ENCODE measurements at places on chromosomes 5 and 9.
A peak's percentile ranks its signal among the peaks of the same experiment; 100 is the strongest.

- DNase-seq: no peak
Observed at GRCh38 chr5:73865315-73865714, 239.3 kb downstream of the ARHGEF28 start.

DNA sequence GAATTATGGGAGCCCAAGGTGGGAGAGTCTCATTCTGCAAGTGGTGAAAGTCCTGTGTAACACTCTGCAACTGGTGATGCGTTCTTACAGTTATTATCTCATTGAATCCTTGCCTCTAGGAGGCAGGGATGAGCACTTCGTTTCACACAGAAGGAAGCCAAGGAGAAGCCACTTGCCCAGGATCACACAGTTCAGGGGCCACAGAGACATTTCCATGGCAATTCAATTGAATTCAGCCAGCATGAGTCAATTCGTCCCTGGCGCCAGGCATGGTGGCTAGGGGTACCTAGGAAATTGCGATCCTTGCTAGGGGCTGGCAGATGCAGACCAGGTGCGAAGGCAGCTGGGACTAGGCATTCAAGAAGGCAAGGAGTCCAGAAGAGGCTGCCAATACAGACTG lies 26.2 kb downstream of the LHX2 start:
- DNase-seq: no peak

DNA sequence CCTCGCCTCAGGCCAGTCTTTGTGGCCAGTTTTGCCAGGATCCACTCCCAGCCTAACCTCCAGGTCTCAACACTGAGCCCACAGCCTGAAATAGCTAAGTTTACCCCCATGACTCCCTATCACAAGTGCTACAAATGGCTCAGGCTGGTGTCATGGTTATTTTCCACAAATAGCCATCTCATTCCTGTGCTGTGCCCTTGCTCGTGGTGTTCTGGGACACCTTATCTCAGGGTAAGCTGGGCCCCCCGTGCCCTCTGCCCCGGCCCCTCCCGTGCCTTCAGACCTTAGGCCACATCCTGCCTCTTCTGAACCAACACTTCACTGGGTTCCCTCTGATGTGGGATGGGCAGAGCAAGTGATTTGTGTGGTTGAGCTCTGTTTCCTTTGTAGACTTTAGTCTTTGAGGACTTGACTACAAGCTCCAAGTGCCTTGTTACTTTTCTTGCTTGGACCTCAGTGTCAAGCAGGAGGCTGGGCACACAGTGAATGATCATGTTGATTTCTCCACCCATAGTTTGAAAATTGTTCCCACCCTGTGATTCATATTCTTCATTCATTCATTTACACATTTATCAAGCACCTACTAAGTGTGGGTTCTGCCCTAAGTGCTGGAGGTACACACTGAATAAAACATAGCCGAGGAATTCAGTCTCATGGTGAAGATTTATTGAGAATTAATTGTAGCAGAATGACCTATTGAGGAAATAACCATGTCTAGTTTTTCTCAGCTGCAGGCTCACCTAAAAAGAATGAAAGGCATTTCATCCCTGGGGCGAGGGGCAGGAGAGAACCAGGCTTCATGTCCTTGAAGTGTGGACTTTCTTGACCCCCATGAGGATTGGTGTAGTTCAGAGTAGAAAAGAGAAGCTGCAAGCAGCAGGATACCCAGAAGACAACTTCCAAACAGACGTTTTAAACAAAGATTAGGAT lies 84.5 kb upstream of the CTNNA1 start:
- peak; percentile 12 for DNase-seq

GRCh38 chr5:158845941-158846340 lies 253.8 kb downstream of the EBF1 start:
- no peak for DNase-seq

- DNase-seq: peak; percentile 84
Observed at GRCh38 chr9:130183133-130183762, 11.0 kb downstream of the NCS1 start.

DNA sequence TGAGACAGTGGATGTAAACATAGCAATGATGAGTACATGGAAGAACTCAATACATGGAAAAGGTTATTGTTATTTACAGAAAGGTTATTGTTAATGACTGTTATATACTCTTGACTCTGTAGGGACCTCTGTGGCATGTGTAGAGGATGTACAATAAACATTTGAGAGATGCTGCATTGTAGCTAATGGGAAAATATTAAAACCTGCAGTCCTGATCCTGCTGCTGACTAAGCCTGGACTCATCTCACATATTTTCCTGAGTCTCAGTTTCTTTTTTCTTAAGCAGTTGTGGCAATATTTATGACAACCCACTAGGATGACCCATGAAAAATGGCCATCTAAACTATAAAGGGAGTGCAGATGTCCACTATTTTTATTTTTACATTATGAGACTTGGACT lies 75.4 kb downstream of the DOCK2 start:
- no peak for DNase-seq

- DNase-seq: no peak
Observed at GRCh38 chr9:106450549-106450948, 412.4 kb upstream of the ZNF462 start.

GRCh38 chr9:121399883-121400607 lies 30.0 kb upstream of the STOM start:
- DNase-seq: peak; percentile 70

- no peak for DNase-seq
Observed at GRCh38 chr5:108900668-108901067, 153.0 kb downstream of the FER start.

GRCh38 chr5:38263983-38264382 lies 5.6 kb downstream of the EGFLAM start:
- DNase-seq: no peak

DNA sequence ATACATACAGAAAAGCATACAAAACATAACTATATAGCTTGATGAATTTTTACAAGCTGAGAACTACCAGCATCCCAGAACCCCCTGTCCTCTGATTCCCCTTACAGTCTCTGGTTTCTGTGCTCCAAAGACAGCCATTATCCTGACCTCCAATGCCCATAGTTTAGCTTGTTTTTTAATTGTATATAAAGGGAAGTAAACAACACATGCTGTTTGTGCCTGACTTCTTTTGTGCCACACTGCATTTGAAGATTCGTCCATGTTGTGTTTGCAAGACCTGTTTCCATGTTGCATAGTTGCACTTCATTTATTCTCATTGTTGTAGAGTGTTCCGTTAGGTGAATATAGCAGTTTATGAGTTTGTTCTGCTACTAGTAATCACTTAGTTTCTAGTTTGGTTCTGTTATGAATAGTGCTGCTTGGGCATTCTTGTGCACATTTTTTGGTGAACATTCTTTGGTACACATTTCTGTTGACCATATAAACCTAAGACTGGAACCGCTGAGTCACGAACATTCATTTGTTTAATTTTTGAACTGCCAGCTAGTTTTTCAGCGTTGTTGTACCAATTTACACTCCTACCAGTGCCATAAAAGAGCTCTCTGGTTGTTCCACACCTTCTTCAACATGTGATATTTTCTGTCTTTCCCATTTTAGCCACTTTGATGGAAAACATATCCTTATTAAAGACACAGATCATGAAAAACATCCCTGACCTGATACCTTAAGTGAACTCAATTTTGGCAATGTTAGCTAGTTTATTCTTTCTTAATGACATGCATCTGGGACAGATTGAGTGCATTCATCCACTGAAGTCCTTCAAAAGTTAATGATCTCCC lies 78.1 kb upstream of the ANXA1 start:
- no peak for DNase-seq

DNA sequence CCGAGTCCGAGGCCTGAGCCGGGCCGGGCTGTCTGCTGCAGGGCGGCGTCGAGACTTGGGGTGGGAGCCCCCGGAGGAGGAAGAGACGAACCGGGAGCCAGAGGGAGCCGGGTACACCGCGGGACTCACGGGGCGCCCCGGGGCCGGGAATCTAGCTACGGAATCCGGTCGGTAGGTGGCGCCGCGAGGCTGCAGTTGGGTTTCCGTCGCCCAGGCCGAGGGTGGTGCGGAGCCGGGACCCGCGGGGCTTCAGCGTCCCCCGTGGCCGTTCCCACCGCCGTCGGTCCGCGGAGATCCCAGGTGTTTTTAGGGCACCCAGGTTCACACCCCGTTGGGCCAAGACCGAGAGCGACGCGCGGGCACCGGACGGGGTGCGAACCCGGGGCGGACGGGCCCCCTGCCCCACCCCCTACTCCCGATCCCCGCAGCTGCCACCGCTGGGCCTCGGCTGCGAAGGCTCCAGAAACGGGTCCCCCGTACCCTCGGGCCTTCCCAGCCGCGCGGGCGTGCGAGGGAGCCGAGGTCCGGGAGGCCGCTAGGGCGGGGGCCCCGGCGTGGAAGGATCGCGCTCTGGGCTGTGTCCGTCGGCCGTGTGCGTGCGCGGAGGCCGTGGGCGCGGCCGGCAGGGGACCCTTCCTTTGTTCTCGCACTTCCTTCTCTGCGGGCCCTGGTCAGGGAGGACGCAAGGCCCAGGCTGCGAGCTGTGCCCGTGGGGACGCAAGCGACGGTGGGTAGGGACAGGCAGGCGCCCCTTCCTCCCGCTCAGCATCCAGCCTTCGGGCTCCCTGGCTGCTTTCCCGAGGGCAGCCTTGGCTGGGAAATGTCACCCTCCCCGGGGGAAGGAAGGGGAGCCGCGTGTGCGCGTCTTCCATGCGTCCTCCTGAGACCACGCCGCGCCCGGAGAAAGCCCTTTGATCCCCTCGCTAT lies 146.6 kb downstream of the GAPVD1 start:
- DNase-seq: peak; percentile 58

All from HT1080 (cell line).